ENCODE measurements at places on chromosomes 5 and 9.

- DNase-seq: no peak
These were observed 76.4 kb upstream of the PRSS3 start for GRCh38 chr9:33718987-33719386.

DNA sequence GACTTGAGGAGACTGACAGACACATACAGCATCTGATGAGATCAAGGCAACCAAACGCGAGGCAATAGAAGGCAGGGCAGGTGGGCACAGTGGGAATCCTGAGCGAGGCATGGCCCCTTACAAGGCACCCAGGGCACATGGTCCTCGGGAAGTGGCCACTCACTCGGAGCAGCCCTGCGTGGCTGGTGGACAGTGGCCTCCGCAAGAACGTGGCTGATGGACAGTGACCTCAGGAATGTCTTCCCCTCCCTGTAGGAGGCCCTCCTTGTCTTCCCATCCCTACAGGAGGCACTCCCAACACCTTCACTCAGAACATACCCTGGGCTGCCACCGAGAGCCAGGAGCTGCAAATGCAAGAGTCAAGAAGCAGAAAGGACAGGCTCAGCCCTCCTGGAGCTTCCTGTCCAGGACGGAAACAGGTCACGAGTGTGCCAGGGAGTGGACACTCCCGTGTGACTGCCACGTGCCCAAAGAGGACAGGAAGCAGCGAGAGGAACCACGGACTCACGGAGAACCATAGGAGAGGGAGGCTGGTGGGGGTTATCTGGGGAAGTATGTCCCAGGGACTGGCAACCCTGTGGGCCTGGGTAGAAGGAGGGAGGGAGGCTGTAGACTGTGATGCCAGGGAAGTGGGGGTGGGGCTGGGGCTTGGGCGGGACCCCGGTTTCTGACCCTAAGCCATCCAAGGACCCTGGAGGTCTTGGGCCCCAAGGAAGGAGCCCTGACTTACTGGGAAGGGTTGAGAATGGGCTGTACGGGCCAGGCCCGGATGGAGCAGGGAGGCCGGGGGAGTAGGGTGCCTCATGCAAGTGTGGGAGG lies 321.9 kb upstream of the IRX4 start:
- DNase-seq: no peak

- no peak for DNase-seq
These were observed 7.6 kb upstream of the ZNF474 start for GRCh38 chr5:122121479-122122465.

GRCh38 chr9:72211047-72211446 lies 61.8 kb downstream of the GDA start:
- DNase-seq: no peak

- DNase-seq: no peak
These were observed 66.4 kb downstream of the WWC1 start for GRCh38 chr5:168357876-168358275.

DNA sequence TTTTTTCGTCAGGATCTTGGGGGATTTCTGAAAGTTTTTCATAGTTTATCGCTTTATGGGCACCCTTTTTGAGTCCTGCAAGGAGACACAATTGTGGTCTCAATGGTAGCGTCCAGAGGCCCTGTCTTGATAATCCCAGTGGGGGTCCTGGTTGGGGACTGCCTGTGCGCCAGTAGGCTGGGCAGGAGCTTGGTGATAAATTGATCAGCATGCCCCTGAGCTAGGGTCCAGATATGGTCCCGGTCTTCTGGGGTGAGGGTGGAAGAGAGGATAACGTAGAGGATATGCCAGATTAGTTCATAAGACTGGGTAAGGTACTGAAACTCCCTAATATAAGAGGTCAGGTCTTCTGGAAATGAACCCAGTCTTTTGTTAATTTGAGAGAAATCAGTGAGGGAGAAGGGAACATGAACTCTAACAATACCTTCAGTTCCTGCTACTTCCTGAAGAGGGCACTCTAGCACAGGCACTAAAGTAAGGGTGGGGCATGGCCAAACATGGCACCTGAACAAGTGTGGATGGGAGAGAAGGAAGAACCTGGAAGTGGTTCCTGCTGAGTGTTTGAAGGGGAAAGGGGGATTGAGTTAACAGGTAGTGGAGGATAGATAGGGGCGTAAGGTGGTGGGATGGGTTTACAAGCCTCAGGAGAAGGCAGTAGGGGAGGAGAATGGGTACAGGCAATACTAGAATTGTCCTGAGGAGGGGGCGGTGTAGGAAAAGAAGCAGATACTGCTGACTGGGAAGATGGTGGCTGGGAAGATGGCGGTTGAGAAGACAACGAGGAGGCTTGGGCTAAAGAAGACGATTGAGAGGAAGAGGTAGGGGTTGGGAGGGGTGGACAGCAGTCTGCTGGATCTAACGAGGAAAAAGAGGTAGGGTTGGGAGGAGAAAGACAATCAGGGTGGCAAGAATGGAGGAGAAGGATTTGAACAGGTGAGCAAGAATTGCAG lies 33.8 kb upstream of the ANXA2R start:
- no peak for DNase-seq

GRCh38 chr9:23682891-23683431 lies 143.1 kb downstream of the ELAVL2 start:
- no peak for DNase-seq

GRCh38 chr5:39587675-39588074 lies 162.9 kb upstream of the DAB2 start:
- no peak for DNase-seq

DNA sequence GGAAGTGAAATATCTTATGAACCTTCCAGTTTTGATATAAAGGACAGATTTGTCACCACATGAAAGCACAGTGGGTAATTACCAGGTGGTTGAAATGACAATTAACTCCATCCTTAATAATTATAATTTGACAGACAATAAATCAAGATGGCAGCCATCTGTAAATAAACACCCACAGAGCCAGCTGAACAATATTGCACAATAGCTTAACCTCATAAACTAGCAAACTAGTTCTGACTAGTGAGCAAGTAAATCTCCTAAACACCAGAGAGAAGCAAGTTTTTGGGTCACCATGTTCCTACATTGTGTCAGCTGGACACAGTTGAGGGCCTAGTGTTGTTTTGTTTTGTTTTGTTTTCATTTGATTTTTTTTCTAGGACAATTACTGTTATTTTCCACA lies 577.4 kb downstream of the ACTL7B start:
- DNase-seq: no peak

DNA sequence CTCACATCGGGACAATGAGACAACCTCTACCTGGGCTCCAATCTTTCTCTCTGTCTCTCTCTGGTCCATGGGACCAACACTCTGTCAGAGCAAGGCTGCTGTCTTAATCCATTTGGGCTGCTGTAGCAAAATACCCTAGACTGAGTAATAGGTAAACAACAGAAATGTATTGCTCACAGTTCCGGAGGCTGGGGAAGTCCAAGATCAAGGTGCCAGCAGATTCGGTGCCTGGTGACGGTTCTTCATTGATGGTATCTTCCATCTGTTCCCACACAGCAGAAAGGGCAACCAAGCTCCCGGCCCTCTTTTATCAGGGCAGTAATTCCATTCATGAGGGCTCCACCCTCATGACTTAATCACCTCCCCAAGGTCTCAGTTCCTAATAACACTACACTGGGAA lies 61.3 kb upstream of the SPOCK1 start:
- DNase-seq: no peak

- no peak for DNase-seq
These were observed 217.8 kb upstream of the RASEF start for GRCh38 chr9:83280790-83281189.

DNA sequence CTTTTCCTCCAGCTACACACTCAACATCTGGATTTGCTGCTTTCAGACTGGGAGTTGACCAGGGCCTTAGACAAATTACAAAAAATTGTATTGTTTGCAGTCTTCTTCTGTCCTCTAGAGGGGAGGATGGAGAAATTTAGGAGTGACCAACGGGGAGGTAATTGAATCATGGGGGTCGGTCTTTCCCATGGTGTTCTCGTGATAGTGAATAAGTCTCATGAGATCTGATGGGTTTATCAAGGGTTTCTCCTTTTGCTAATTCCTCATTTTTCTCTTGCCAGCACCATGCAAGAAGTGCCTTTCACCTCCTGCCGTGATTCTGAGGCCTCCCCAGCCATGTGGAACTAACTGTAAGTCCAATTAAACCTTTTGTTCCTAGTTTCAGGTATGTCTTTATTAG lies 4.2 kb downstream of the IFNA8 start:
- DNase-seq: no peak

DNA sequence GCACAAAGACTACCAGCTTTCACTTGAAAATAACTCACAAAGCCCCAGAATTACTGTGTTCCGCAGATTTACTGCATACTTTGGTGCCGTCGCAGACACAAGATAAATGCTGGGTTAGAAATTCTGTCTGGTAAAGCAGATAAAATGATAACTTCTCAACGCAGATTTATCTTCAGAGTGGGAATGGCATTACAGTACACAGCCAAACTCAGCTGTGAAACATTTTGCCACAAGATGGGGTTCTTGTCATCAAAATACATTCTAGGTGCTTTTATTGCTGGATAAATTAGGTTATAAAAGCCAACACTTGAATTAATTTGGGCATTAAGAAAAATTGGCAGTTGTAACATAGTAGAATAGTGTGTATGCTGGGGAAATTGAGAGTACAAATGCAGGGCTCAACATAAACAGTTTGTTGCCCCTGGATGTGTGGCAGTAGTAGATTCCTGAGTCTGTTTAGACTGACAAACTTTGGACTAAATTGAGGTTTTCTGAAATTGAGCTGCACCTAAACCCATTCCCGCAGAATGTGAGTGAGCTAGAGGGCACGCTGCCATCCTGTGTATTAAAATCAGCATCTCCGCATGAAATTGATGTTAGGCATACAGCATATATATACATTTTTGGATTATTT lies 61.1 kb downstream of the LMNB1 start:
- no peak for DNase-seq

GRCh38 chr5:59483971-59484472 lies 409.5 kb downstream of the PDE4D start:
- peak; percentile 12 for DNase-seq

- DNase-seq: no peak
These were observed 52.0 kb upstream of the KCNIP1 start for GRCh38 chr5:170451747-170452365.

- no peak for DNase-seq
These were observed 2.1 kb downstream of the POLK start for GRCh38 chr5:75513841-75514240.

DNA sequence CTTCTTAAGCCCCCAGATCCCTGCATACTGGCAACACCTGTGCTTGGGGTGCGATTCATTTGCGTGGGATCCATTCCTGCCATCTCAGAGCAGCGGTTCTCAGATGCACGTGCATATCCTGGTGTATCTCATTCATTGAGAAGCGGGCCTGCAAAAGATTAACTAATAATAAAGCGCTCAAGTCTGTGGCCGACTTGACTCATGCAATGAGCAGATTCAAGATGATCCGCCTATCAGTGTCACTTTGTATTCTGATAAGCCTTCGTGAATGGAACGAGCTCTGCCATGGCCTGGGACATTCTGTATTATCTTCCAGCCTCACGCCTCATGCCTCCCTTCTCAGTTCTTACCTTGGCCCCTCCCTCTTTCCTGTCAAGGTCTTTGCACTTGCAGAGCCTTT lies 22.3 kb downstream of the C1QTNF2 start:
- DNase-seq: no peak

- DNase-seq: peak; percentile 36
These were observed 61.0 kb downstream of the LPAR1 start for GRCh38 chr9:110977259-110977709.

DNA sequence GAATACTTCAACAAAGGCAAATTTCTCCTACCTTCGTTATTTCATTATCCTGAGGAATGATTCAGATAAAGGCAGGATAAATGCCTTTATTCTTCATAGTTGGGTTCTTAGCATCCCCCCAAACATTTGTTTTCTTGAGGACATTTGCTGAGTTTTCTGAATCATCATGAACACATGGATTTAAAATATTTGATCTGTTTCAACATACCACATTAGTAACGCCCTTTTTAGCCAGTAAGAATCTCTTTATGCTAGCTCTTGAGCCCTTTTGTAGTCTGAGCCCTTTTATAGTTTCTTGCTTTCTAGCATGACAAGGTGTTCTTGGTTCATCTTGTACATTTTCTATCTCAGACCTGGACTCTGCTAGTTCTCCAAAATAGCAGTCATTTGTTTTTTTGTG lies 27.9 kb downstream of the SKIC3 start:
- no peak for DNase-seq

GRCh38 chr5:31844622-31845345 lies 205.9 kb downstream of the PDZD2 start:
- DNase-seq: no peak

GRCh38 chr9:130414081-130414731 lies 30.6 kb upstream of the ASS1 start:
- DNase-seq: no peak

DNA sequence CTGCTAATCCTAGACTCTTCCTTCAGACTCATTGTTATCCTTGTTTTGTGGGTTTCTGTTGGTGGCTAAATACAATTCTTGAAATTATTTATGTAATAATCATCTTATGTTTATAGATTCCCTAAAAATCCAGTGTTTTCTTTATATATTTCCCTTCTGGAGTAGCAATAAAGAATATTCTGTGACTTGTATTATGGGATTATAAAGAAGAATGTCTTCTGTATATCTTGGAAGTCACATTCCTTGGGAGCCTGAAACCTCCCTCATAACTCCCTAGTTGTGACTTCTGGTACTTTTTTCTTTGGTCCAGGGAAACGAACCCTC lies 356.1 kb downstream of the TMEM167A start:
- no peak for DNase-seq

DNA sequence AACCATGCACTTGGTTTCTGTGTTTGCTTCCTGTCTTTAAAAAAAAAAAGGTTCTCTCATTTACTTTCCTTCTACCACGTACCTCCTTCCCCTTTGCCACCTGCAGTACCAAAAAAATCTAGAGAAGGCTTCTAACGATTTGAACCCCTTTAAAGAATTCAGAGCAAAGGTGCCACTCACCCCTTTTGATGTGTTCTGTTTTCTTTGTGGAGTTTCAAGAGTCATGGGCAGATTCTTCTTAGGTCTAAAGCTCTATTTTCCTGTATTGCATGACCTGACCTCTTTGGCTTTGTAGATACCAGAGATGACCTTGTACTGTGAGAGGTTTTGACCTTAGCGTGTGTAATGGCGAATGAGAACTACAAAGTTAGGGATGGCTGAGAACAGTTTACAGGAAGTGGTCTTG lies 29.0 kb downstream of the TXNDC8 start:
- DNase-seq: no peak

- DNase-seq: no peak
These were observed 4.6 kb downstream of the CNTFR start for GRCh38 chr9:34584970-34585369.

GRCh38 chr5:126869005-126869451 lies 92.1 kb downstream of the LMNB1 start:
- DNase-seq: no peak

- DNase-seq: no peak
These were observed 25.9 kb downstream of the CTSL start for GRCh38 chr9:87751868-87752267.

DNA sequence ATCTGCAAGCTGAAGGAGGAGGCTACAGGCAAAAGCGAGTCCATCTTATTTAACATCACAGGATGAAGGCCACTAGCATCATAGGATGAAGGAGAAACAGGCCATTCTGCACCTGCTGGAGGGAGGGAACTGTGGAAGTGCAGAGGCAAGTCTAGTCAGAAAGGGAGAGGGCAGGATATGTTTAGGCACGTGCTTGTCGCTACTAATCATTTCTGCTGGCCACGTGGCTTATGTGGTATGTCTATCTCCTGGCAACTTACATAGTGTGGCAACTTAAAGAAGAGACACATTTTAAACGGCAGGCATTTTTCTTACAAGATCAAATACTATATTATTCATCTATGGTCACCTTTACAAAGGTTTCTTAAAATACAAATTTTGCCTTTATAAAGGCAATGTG lies 74.0 kb downstream of the GNAQ start:
- no peak for DNase-seq

GRCh38 chr5:107538331-107538730 lies 132.4 kb downstream of the EFNA5 start:
- DNase-seq: no peak

Measured in HS-27A (cell line).